ENCODE measurements at places on chromosomes 7 and 10.

GRCh38 chr7:17732083-17732482 is 208.2 kb downstream of the SNX13 start:
- DNase-seq, result no peak

GRCh38 chr10:70190581-70190980 is 20.3 kb upstream of the SAR1A start:
- DNase-seq, result no peak

- DNase-seq, result no peak
Measured at GRCh38 chr10:10872035-10872673, 145.5 kb upstream of the CELF2 start.

GRCh38 chr7:66919704-66920103 is 1.3 kb upstream of the TMEM248 start:
- DNase-seq, result no peak

GRCh38 chr10:122671355-122671754 is 28.3 kb downstream of the C10orf120 start:
- no peak for DNase-seq

GRCh38 chr10:72252972-72253371 is 20.8 kb upstream of the DDIT4 start:
- no peak for DNase-seq

DNA sequence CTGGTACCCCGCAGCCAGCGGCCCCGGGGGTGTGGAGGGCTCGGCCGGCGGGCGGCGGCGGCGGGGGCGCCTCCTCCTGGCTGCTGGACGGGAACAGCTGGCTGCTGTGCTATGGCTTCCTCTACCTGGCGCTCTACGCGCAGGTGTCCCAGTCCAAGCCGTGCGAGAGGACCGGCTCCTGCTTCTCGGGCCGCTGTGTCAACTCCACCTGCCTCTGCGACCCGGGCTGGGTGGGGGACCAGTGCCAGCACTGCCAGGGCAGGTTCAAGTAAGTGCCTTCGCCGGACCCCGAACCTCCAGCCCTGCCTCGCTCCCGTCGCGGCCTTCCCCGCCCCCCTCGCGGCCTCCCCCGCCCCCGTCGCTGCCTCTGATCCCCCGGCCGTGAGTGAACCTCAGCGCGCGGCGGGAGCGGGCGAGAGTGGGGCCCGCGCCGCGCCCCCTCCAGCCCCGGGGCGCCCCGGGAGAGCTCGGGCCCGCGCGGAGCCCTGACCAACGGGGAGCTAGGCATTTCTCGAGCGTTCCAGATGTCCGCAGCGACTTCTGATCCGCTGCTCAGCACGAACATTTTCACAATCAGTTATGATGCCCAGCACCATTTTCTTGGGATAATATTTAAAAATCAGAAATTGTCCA is 727 bp downstream of the ATRNL1 start:
- no peak for DNase-seq

DNA sequence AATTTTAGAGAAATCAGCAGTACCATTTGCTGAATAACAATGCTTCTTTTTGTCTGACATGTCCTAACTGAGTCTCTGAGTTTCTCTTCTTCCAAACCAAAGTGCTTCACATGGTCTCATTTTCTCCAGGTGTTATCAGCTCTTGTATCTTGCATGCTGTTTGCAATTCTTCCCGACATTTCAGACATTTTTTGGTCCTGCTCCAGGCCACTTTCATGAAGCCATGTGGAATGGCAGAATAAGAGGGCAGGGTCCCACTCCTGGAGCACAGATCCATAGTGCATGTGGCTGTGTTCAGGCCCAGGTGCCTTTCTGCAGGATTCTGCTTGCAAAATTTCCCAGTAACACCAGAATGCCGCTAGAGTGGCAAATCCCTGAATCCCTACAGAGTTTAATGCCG is 916.2 kb downstream of the NXPH1 start:
- no peak for DNase-seq

DNA sequence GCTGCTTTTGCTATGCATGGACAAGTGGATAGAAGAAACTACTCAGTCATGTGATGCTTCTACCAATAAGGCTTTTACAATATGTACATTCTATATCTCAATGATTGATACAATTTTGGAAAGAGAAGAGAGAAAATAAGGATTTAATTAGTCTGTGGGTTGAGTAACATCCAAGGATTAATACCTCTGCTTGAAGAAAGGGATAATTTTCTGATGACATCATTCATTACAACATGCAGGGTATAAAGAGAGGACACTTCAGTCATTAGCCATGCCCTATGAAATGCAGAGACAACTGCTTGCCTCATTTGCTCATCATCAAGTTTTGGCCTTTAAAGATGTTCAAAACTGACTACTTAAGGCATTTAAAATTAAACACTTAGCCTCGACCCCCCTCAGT is 237.3 kb downstream of the AHR start:
- no peak for DNase-seq

DNA sequence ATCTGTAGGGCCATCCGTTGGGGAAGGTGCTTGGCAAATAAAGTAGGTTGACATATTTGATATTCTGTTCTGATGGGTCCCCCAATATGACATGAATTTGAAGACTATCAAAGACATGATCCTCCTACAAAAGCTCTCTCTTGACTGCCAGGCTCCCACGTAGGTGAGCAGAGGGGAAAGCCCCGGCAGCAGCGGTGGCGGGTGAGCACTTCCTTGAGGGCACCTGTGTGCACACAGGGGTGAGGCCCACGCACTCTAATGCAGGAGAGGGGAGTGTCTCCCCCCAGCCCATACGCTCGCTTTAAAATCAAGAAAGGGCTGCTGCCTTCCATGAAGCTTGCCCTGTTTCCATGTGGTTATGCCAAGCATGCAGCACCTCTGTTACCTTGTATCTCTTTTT is 100.4 kb downstream of the TAX1BP1 start:
- no peak for DNase-seq

DNA sequence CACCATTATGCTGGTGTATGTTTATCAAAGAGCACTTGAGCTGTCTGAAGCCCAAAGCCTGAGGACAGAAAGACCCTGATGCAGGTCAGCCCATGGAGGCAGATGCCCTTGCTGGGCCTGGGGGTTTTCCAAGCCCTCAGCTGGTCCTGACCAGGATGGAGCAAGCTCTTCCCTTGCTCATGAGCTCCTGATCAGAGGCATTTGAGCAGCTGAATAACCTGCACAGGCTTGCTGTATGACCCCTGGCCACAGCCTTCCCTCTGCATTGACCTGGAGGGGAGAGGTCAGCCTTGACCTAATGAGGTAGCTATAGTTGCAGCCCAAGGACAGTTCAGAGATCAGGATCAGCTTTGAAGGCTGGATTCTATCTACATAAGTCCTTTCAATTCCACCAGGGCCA is 13.0 kb downstream of the AQP1 start:
- no peak for DNase-seq

- no peak for DNase-seq
Measured at GRCh38 chr7:151847681-151848081, 29.2 kb downstream of the PRKAG2 start.

DNA sequence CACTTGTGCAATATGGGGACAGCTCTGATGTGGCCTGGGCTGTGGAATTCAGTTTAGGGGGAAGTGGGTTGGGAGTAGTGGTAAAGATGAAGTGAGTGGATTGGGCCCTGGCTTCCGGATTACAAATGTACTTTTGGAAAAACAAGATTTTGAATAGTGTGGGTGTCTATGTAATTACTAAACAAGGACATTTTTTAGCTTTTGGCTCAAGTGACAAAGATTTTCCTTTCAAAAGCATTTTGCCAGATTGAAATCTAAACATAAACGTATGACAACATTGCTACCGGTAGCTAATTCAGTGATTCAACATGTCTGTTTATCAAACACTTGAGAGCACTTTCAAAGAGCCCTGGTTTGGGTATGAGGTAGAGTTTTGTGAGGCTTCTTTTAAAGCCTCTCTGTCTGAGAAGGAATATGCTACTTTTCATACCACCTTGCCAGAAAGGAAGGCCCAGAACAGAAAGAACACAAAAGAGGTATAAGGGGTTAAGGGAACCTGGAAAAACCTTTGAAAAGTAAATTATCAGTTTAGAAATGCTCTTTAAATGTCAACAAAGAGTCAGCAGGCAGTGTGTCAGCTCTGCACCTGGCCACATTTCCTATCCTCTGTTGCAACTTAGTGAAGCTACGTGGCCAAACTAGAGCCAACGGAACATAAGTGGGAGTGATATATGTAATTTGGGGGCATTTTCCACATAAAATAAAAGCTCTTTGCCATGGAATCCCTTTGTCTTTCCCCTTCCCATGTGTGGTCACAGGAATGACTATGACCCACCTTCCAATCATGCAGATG is 516.1 kb downstream of the NRG3 start:
- DNase-seq, result no peak

DNA sequence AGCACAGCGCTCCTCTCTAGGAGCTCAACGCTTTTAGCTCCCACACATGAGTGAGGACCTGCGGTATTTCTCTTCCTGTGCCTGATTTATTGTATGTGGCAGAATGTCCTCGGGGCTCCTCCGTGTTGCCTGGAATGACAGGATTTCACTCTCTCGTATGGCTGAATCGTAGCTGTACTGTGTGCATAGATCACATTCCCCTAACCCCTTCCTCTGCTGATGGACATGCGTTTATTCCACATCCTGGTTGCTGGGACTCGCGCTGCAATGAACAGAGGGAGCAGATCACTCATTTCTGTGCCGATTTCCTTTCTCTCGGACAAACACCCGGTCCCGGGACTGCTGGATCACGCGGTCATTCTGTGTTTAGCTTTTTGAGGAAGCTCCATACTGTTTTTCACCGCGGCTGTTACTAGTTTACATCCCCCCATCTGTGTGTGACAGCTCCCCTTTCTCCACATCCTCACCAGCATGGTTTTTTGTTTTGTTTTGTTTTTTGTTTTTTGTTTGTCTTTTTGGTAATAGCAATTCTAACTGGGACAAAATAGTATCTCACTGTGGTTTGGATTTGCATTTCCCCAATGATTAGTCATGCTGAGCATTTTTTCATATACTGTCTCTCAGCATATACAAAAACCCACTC is 76.3 kb downstream of the FOXL3 start:
- no peak for DNase-seq

GRCh38 chr7:113705439-113705838 is 213.4 kb downstream of the PPP1R3A start:
- DNase-seq, result no peak

DNA sequence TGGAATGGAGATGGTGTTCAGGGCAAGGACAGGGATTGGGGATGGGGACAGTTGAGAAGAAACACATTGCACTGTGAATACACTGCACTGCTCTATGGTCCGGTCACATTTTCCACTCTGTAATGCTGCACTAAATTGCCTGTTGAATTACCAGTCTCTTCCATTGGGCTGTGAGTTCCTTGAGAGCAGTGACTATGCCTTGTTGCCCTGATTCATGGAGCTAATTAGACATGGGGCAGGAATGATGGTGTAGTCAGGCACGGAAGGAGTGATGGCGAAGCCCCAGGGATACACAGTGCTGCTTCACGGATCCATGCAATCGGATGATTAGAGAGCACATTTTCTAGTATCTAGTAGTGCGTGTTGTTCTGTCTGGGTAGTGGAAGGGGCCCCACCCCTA is 25.4 kb upstream of the GPAM start:
- no peak for DNase-seq

- no peak for DNase-seq
Measured at GRCh38 chr10:32985775-32986350, 27.8 kb upstream of the ITGB1 start.

GRCh38 chr7:74417419-74417971 is 36.2 kb upstream of the GTF2IRD1 start:
- DNase-seq, result peak; percentile 21

DNA sequence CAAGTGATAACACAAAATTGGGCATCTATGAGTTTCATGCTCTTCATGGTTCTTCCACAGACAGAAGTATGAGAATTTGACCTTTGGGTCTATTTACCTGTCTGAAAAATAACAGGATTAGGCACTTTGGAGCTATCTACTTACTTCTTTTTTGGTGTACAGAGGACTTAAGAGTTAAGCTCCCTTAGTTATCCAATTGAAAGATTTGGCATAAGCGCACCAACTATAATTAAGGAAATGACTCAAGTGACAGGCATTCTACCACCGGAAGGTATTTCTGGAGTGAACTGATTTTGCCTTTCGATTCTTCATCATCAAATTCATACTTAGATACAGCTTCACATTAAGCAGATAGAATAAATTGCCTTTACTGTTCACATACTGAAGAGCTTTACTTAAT is 43.9 kb downstream of the IFIT5 start:
- DNase-seq, result no peak

GRCh38 chr7:114921631-114922025 is 266 bp upstream of the MDFIC start:
- DNase-seq, result no peak

DNA sequence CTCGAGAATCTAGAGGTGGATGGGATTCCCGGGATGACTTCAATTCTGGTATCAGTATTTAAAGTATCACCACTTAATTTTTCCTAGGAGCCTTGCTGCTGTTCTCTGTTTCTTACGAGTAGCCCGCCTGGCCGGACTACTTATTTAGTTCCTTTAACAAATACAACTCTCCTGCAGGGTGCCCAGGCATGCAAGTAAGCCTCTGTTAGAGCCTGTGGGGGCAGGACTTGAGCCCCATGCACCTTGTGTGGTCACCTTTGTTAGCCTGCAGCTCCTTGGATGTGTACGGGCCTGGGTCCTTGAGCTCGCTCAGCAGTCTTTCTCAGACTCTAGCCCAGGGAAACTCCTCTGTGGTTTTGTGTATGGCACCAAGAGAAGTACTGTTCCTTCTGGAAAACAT is 16.1 kb downstream of the EIF4H start:
- DNase-seq, result no peak

GRCh38 chr7:69182596-69183467 is 415.4 kb upstream of the AUTS2 start:
- no peak for DNase-seq

GRCh38 chr10:109403551-109403950 is 519.8 kb downstream of the XPNPEP1 start:
- no peak for DNase-seq

DNA sequence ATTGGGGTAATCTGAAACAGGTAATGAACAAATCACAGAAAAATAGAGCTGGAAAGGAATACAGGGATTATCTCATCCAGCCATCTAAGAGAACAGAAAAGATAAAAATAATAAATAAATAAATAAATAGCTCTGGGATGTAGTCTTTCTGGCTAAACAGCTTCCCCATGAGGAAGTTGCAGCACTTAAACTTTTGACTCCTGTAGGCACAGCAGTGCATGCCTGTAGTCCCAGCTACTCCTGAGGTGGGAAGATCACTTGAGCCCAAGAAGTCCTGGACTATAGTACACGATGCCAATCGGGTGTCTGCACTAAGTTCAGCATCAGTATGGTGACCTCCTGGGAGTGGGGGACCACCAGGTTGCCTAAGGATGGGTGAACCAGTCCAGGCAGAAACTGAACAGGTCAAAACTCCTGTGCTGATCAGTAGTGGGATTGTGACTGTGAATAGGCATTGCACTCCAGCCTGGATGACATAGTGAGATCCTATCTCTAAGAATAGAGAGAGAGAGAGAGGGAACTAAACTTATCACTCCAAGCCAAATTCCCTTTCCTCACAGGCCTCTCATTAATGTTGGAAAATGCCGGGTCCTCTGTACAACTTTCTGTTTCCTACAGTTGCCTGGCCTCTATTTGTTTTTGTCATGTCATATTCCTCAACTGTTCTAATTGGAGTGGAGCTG is 61.7 kb upstream of the CDK13 start:
- no peak for DNase-seq

Data from naive thymus-derived CD8-positive, alpha-beta T cell (primary cell).